Activated CD4-positive, alpha-beta T cell treated with anti-CD3 and anti-CD28 coated beads, Interleukin-2, amount 10 ng/mL, durations not matched to agents 7 days and 5 days (primary cell): ENCODE measurements at places on chromosomes 11 and 22. TPM values are rescaled to one million over a fixed set of nuclear protein-coding genes. Genes with fewer than 3 reads are reported as not detected.

DNA sequence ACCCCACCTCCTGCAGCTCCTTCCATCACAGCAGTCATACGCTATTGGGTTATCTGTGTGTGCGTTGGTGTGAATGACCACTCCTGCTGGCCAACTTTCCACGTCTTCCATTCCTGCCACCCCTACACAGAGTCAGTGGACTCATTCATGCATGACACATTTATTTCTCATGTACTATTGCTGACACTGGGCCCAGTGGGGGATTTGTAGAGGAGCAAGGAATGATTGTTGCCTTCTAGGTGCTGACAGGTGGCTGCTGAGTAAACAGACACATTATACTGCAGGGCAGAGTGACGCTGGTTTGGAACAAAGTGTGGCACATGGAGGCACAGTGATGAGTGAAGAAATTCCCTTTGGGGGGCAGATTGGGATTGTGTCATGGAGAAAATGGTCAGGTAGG is 113.9 kb downstream of the CCDC81 start:
- DNase-seq = no peak

- no peak for DNase-seq
Measured at GRCh38 chr22:45537734-45538181, 35.1 kb downstream of the FBLN1 start.

- DNase-seq = no peak
Measured at GRCh38 chr11:13256216-13256615, 21.4 kb upstream of the BMAL1 start.

GRCh38 chr11:2207773-2208621 is 36.4 kb upstream of the TH start:
- peak; percentile 1 for DNase-seq

DNA sequence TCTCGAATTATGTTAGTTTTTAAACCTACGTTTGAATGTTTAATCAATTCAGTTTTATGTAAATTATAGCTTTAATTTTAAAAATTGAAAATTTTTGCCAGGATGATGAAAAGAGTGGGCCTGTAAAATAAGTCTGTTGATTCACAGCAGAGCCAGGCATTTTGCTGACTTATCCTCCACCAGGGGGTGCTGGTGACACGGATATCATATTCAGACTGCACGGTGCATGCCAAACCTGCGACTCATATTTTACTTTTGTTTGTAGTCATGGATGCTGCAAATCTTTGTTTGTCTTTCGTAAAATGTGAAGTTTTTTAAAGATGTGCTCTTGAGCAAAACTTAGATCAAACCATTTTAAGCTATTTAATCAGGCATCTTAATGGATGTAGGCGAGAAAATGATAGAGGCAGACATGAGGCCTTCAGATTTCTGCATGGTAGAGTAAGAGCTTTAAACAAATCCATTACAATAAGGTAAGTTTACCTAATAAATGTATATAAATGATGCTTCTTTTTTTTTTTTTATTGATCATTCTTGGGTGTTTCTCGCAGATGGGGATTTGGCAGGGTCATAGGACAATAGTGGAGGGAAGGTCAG is 3.6 kb upstream of the OR8B3 start:
- peak; percentile 63 for DNase-seq

OR2AG2 gene
- not detected for total RNA-seq

WNT7B gene
- not detected for total RNA-seq

- DNase-seq = no peak
Measured at GRCh38 chr11:21026685-21027084, 357.3 kb downstream of the NELL1 start.

GRCh38 chr11:65217441-65218423 is 36.0 kb downstream of the CAPN1 start:
- DNase-seq = no peak

GRCh38 chr11:124108156-124108555 is 7.1 kb upstream of the VWA5A start:
- peak; percentile 21 for DNase-seq

DNA sequence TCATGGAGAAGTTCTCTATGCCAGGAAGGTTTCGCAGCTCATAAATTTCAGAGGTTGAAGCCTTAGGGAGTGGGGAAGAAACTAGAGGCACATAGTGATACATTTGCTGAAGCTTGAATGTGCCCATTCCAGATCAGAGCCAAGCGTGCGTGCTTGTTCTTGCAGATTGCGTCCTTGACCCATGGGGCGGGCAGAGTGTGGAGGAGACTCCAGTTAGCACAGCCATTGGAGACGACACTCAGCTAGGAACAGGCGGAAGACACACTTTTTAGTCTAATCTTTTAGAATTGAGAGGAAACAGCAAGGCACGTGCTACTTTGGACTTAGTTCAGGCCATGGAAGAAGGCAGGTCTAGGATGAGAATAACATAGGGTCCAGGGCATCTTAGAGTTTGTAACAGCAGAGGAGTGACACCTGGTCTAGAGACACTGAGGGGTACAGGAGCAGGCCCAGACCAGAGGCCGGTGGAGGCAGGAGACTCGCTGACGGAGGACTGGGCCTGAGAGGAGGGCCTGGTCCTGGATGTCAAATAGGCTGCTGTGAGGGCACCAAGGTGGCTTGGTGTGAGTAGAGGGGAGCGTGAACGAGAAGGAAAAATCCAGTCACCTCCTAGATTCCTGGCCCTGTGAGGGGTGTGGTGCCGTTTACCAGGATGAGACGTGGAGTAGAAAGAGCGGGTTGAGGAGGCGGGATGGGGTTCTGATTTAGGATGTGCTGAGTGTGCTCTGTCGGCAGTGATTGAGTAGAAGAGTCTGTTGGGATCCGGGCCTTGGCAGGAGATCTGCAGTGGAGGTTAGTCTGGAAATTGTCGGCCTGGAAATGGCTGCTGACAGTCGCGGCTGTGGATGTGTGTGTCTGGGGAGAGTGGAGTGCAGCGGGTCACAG is 154.7 kb downstream of the TBC1D22A start:
- no peak for DNase-seq

RASD2 gene
- total RNA-seq = not detected

ACR gene
- not detected for total RNA-seq

GRCh38 chr11:123143921-123144320 is 51.1 kb downstream of the CLMP start:
- DNase-seq = no peak

DNA sequence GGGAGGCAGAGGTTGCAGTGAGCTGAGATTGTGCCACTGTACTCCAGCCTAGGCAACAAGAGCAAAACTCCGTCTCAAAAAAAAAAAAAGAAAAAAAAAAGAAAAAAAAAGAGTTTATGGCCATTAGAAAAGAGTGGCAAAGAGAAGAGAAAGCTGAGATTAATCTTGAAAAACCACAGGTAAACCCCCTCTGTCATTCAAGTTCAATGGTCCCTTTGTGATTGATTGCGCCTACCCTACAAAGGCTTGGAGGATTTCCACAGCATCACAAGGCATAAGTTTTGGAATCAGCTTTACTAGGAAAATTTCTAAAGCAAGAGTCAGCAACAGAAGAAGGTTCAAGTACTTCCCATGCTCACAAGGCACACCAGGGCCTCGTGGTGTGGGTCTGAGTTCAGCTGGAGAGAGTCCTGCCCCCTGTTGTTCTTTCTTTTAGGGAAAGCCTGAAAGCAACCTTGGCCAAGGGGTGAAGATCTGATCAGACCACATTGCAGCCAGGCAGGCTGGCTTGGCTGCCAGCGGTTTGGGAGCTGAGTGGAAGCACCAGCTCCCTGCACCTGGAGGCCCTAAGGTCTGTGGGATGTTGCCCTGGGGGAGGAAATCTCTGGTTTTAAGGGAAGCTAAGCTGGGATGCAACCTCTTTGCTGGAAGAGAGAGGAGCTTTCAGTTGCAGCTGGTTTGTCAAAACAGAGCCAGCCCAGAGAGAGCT is 41.8 kb downstream of the SLN start:
- no peak for DNase-seq

DNA sequence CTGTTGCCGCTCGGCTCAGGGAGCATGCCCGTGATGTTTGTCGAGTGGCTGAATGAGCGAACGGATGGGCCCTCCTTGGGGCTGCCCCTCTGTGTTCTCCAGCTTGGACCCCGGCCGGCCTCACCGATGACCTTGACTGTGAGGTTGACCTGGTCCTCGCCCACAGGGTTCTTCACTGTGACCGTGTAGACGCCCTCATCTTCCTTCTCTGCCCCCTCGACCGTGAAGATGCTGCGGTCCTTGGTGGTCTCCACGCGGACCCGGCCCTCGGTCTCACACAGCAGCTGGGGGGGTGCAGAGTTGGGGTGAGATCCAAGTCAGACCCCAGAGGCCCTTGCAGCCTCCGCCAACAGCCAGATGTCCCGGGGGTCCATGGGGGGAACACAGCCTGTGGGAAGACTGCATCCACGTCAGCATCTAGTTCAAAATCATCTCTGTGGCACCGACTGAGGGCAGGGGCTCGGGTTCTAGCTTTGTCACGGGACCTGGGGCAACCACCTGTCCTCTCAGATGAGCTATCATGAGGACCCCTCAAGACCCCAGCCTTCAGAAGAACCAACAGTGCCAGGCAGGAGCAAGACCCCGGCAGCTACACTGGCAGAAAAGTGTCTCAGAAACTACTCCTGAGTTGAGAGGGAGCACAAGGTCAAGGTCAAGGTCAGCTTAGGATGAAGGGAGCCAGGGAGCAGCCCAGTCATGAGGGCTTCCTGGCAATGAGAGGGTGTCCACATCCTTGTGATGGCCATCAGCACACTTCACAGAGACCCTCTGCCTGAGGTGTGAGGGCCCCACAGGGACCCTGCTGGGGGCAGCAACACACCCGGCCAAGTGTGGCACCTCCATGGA is 13.9 kb downstream of the MYBPC3 start:
- no peak for DNase-seq

- no peak for DNase-seq
Measured at GRCh38 chr22:40651057-40651456, 14.5 kb upstream of the MRTFA start.

- DNase-seq = no peak
Measured at GRCh38 chr22:50622723-50623327, 5.1 kb downstream of the ARSA start.

LARGE2 gene
- total RNA-seq = 0.40 TPM

DNA sequence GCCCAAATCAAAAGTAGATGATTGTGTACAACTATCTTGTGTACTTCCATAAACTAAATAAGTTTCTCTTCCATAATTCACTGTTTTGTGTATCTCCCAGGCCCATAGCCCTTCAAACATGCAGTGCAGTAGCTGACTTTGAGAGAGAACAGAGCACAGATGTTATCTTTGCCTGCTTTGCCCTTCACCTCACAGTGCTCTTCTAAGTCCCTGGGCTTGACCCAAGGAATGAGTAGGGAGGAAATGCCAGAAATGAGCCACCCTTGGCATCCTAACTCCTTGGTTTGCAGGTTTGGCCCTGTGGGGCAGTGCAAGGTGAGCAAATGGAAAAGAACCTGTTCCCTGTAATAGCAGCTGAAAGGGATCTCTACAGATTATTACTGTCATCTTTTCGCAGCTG is 79.2 kb downstream of the STIM1 start:
- DNase-seq = no peak

OR52I2 gene
- total RNA-seq = not detected

CCDC90B gene
- 38.5 TPM for total RNA-seq

CALCA gene
- total RNA-seq = not detected

DNA sequence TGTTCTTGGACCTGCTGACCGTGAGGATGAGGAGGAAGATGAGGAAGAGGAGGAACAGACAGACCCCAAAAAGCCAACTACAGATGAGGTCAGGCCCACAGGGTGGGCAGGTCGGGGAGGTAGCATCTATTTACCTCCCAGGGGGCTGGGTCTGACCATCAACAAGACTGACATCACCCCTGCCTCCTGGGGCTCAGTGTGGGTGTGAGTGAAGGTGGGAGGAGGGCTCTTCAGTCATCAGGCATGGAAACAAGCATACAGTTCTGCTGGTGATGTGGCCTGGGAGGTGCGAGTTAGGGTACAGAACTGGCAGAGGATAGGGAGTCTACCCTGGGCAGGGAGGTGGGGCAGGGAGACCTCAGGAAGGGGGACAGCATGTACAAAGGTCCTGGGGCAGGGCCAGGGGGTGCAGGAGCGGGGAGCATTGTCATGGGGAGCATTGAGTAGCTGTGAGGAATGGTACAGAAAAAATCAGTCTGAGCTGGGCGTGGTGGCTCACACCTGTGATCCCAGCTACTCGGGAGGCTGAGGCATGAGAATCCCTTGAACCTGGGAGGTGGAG is 8.9 kb downstream of the PLCB3 start:
- no peak for DNase-seq

- no peak for DNase-seq
Measured at GRCh38 chr22:44898236-44898635, 111.6 kb downstream of the PHF21B start.

- DNase-seq = peak; percentile 51
Measured at GRCh38 chr11:65427691-65428577, 5.3 kb downstream of the NEAT1 start.

- DNase-seq = no peak
Measured at GRCh38 chr22:42857845-42858481, 890 bp upstream of the ARFGAP3 start.

POU2AF1 gene
- total RNA-seq = 1.6 TPM

PRSS23 gene
- 0.35 TPM for total RNA-seq

EFCAB6 gene
- total RNA-seq = 0.20 TPM

CADM1 gene
- total RNA-seq = 0.52 TPM

SPI1 gene
- total RNA-seq = not detected
